ENCODE measurements at places on chromosomes 5 and 9.
A peak's percentile ranks its signal among the peaks of the same experiment; 100 is the strongest.

GRCh38 chr9:33697171-33697570, 98.2 kb upstream of the PRSS3 start:
- H3K27me3 ChIP-seq: no peaks in the 10 kb centered on the region
- no peak for DNase-seq
- no peak overlapping the region for H3K27ac ChIP-seq
- no peaks in the 10 kb centered on the region for H3K4me1 ChIP-seq

GRCh38 chr9:71685988-71686387, 82.3 kb downstream of the CEMIP2 start:
- H3K4me3 ChIP-seq: no peak overlapping the region
- no peak overlapping the region for H3K27ac ChIP-seq
- DNase-seq: no peak
- no peaks in the 10 kb centered on the region for H3K4me1 ChIP-seq
- H3K27me3 ChIP-seq: no peaks in the 10 kb centered on the region

GRCh38 chr5:31898036-31898632, 259.2 kb downstream of the PDZD2 start:
- no peaks in the 10 kb centered on the region for H3K27me3 ChIP-seq
- DNase-seq: no peak
- H3K36me3 ChIP-seq: no peaks in the 10 kb centered on the region

GRCh38 chr5:112929336-112930081, 7.5 kb upstream of the REEP5 start:
- H3K4me3 ChIP-seq: no peak overlapping the region
- no peaks in the 10 kb centered on the region for H3K36me3 ChIP-seq
- no peak for DNase-seq
- no peaks in the 10 kb centered on the region for H3K4me1 ChIP-seq

GRCh38 chr5:135445306-135445985, 1.7 kb downstream of the DCANP1 start:
- DNase-seq: no peak
- no peak overlapping the region for H3K4me3 ChIP-seq
- H3K27ac ChIP-seq: no peak overlapping the region
- no peaks in the 10 kb centered on the region for H3K36me3 ChIP-seq
- H3K27me3 ChIP-seq: no peaks in the 10 kb centered on the region
- no peaks in the 10 kb centered on the region for H3K4me1 ChIP-seq

DNA sequence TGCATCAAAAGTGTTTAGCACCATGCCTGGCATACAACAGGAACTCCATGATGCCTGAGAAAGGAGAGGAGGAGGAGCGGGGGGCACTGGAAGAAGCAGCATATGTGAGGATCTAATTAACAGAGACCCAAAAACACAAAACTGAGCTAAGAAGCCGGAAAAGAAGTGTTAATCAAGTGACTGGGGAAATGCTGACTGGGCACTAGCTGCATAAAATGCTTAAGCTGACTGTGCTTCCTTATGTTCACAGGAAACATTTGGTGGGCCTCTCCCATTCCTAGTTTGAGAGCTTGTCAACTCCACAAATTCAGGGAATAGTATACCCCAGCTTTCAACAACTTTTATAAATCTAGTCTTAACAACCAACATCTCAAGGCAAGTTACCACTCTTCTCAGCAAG, 26.6 kb downstream of the DEPDC1B start:
- no peaks in the 10 kb centered on the region for H3K27me3 ChIP-seq
- H3K4me1 ChIP-seq: peaks cover 40% of the 10 kb centered on the region
- H3K27ac ChIP-seq: peak overlapping the region; percentile 4
- no peaks in the 10 kb centered on the region for H3K36me3 ChIP-seq

- no peak overlapping the region for H3K4me3 ChIP-seq
These were observed 77.8 kb upstream of the SHISAL2B start for GRCh38 chr5:64612344-64612961.

DNA sequence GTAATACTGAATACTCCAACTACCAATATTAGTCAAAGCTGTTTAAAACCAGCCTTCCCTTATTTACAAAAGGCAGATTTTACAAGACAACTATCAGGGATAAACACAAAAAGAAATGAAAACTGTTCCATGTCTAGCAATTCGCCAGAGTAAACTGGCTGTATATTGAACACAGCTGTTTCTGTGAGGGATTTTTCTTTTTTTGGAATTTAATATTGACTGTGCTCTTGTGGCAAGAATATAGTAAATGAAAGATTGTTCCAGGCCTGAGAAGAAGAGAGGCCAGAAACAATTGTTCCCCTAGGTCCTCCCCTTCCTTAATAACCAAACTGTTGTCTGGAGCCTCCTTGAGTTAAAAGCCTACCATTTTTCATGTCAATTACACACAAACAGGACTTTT, 188.6 kb downstream of the PDE4D start:
- H3K4me3 ChIP-seq: no peak overlapping the region
- no peaks in the 10 kb centered on the region for H3K36me3 ChIP-seq
- H3K27ac ChIP-seq: no peak overlapping the region
- no peaks in the 10 kb centered on the region for H3K27me3 ChIP-seq

- no peaks in the 10 kb centered on the region for H3K27me3 ChIP-seq
- DNase-seq: no peak
- no peak overlapping the region for H3K27ac ChIP-seq
- H3K36me3 ChIP-seq: no peaks in the 10 kb centered on the region
These were observed 145.6 kb downstream of the CNTLN start for GRCh38 chr9:17280350-17281012.

DNA sequence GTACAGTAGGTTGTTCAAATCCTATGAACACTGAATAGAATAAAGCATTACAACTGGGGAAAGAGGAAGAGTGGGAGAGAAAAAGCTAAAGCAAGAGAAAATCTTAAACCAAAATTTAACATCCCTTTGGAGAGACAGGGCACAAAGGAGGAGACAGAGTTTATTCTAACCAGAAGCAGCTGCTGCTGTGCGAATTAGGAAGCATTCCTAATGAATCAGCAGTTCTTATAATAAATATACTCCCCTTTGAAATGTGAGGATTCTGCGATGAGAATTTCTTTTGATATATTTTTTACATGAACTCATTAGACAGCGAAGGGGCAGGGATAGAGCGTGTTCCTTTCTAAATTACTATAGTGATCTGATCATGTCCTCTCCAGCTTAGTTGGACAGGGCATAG, 233.4 kb downstream of the DENND1A start:
- DNase-seq: no peak
- H3K27ac ChIP-seq: no peak overlapping the region
- H3K4me3 ChIP-seq: no peak overlapping the region

GRCh38 chr9:109504689-109505088, 6.6 kb upstream of the PTPN3 start:
- DNase-seq: no peak
- H3K27ac ChIP-seq: no peak overlapping the region
- no peaks in the 10 kb centered on the region for H3K36me3 ChIP-seq
- H3K4me1 ChIP-seq: peaks cover 14% of the 10 kb centered on the region
- H3K27me3 ChIP-seq: no peaks in the 10 kb centered on the region

GRCh38 chr5:116583862-116584222, 9.2 kb upstream of the SEMA6A start:
- H3K36me3 ChIP-seq: no peaks in the 10 kb centered on the region
- peaks cover 6% of the 10 kb centered on the region for H3K4me1 ChIP-seq
- H3K27ac ChIP-seq: no peak overlapping the region
- no peak for DNase-seq

GRCh38 chr5:56123531-56124243, 109.4 kb downstream of the ANKRD55 start:
- H3K36me3 ChIP-seq: no peaks in the 10 kb centered on the region
- no peak overlapping the region for H3K27ac ChIP-seq
- no peaks in the 10 kb centered on the region for H3K27me3 ChIP-seq
- peak; percentile 69 for DNase-seq
- no peak overlapping the region for H3K4me3 ChIP-seq

- no peaks in the 10 kb centered on the region for H3K36me3 ChIP-seq
- H3K27me3 ChIP-seq: no peaks in the 10 kb centered on the region
- no peak overlapping the region for H3K27ac ChIP-seq
- H3K4me1 ChIP-seq: no peaks in the 10 kb centered on the region
- H3K4me3 ChIP-seq: no peak overlapping the region
These were observed 450.5 kb upstream of the GRAMD2B start for GRCh38 chr5:125972706-125973105.

GRCh38 chr9:33687779-33688178, 107.6 kb upstream of the PRSS3 start:
- H3K27me3 ChIP-seq: no peaks in the 10 kb centered on the region
- H3K4me1 ChIP-seq: no peaks in the 10 kb centered on the region
- H3K36me3 ChIP-seq: no peaks in the 10 kb centered on the region

DNA sequence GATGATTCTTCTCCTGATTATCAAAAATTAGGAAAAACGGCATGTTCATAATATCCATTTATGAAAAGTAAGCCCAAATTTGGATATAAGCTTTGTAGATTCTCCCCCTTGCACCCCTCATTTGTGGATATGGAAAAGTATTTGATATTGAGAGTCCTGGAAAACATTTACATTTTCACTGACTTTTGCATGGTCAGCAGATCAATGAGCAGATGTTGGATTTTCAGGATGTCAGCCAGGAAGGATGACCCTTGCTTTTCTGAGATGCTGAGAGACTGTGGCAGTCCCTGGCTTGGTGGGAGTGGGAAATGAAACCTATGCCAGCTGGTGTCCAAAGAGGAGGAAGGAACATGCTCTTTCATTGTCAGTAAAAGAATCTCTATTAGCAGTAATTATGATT, 410.8 kb downstream of the DMAC1 start:
- no peak overlapping the region for H3K4me3 ChIP-seq
- DNase-seq: no peak
- H3K36me3 ChIP-seq: no peaks in the 10 kb centered on the region
- no peaks in the 10 kb centered on the region for H3K4me1 ChIP-seq

- no peaks in the 10 kb centered on the region for H3K36me3 ChIP-seq
- no peaks in the 10 kb centered on the region for H3K27me3 ChIP-seq
- DNase-seq: no peak
- no peaks in the 10 kb centered on the region for H3K4me1 ChIP-seq
These were observed 89.1 kb upstream of the NFIB start for GRCh38 chr9:14403081-14403480.

DNA sequence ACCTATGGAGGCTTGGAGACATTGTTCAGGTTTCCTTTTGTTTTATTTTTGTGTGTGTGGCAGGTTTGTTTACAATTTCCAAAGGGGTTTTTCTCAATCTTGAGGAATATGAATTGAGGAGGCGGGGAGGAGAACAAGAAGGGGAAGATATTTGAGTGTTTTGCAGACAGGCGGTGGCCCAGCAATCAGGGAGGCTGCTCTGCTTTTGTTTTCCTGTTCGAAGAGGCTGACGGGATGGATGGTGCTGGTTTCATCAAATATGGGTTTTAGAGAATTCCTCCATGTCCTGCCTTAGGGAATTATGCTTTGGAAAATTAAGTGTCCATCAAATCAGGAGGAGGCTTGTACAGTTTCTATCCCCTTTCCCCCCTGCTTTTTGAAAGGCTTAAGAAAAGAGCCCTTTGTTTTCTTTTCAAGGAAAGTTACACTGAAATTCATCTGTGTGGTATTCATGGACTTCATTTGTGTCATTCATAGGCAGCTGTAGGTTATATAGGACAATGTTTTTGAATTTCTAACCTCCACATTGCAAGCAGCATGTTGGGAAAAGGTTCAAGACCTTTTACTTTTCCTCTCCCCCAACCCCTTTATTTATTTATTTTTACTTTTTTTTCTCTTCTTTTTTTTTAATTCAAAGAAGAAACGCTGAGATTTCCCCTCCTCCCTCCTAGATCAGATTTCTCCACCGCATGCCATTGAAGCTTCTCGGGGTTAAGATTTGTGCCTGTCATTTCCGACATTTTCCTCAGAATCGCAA, 107.4 kb downstream of the ZNF462 start:
- H3K36me3 ChIP-seq: no peaks in the 10 kb centered on the region
- no peak overlapping the region for H3K27ac ChIP-seq
- no peaks in the 10 kb centered on the region for H3K27me3 ChIP-seq
- no peak for DNase-seq
- H3K4me1 ChIP-seq: no peaks in the 10 kb centered on the region

DNA sequence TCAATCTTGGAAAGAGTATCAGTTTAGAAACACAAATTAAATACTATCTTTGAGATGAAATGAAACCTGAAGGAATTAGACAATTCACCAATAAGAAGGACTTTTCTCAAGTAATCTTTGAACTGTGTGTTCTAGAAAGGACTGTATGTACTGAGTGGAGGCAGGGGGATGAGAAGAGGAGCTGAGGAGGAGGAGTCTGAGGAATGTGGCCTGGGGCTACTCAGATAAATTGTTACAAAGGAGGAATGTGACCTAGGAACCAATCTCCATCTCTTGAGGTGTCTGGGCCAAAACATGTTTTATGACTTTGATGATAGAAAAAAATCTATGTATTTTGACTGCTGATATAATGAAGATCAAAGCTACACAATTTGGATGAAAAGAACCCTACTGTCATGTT, 124.3 kb upstream of the ANKRD55 start:
- H3K4me3 ChIP-seq: no peak overlapping the region
- no peaks in the 10 kb centered on the region for H3K27me3 ChIP-seq
- DNase-seq: no peak
- no peak overlapping the region for H3K27ac ChIP-seq

GRCh38 chr5:118325931-118326330, 662.4 kb downstream of the DTWD2 start:
- H3K27ac ChIP-seq: no peak overlapping the region
- H3K4me3 ChIP-seq: no peak overlapping the region
- H3K27me3 ChIP-seq: no peaks in the 10 kb centered on the region
- no peaks in the 10 kb centered on the region for H3K36me3 ChIP-seq
- H3K4me1 ChIP-seq: no peaks in the 10 kb centered on the region

- H3K36me3 ChIP-seq: no peaks in the 10 kb centered on the region
- no peaks in the 10 kb centered on the region for H3K4me1 ChIP-seq
- H3K27ac ChIP-seq: no peak overlapping the region
- peaks cover 10% of the 10 kb centered on the region for H3K27me3 ChIP-seq
- DNase-seq: no peak
These were observed 35.2 kb downstream of the SLC9A3 start for GRCh38 chr5:488744-489688.

DNA sequence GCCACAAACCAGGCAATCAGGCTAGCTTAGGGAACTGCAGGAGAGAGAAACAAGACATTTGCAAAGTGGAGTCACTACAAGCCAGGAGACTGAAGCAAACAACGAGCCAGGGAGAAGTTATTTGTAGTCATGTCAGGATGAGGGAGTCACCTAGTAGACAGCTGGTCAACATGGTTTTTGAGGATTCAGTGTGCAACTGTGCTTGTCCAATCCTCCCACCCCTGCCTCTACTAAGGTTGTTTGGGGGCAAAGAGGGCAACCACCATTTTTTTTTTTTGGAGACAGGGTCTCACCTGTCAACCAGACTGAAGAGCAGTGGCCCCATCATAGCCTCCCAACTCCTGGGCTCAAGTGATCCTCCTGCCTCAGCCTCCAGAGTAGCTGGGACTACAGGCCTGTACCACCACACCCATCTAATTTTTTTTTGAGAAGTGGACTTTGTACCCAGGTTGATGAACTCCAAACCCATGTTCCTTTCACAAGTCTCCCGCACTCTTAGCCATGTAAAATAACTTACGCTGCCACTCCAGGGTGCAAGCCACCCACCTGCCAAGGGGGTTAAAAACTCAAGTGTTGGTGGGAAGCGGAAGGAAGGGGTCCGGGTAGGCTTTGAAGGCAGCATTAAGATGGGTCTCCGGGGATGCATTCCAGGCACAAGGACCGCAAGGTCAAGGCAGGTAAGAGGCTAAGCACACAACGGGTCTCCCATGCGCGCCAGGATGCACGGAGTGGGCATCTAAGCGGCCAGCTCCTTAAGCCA, 995 bp downstream of the RPL35 start:
- peaks cover 25% of the 10 kb centered on the region for H3K36me3 ChIP-seq
- no peak for DNase-seq
- H3K27ac ChIP-seq: peak overlapping the region; percentile 97
- peak overlapping the region; percentile 65 for H3K4me3 ChIP-seq
